MV-4-11 (cell line): ENCODE measurements at places on chromosomes 12 and 14.

GRCh38 chr14:95037273-95037672 lies 120.1 kb downstream of the DICER1 start:
- DNase-seq, result no peak

- peak; percentile 41 for DNase-seq
Observed at GRCh38 chr12:14408208-14408607, 42.7 kb downstream of the ATF7IP start.

DNA sequence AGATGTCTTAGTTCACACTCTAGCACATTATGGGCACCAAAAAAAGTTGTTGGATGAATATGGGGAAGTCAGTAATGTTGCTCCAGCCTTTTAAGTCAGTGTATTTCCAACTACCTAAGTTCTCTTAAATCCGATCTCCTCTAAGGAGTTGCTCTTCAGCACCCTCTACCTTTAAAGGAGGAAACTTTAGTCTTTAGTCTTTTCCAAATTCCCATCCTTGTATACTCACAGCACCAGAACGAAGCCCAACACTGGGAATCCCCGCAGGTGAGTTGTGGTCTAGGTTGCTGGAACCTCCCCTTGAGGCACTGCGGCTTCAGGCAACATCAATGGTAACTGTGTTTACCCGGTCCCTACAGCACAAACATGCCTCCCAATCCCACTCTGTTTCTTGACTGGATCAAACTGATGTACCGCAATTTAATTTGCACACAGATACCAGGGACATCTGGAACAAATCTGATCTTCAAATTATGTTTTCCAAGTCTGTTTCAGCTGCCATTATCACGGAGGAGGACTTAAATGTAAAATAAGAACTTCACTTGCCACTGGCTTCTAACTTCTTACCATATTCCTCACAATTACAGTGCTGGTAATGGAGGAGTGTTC lies 179.0 kb downstream of the FOXN3 start:
- peak; percentile 30 for DNase-seq

DNA sequence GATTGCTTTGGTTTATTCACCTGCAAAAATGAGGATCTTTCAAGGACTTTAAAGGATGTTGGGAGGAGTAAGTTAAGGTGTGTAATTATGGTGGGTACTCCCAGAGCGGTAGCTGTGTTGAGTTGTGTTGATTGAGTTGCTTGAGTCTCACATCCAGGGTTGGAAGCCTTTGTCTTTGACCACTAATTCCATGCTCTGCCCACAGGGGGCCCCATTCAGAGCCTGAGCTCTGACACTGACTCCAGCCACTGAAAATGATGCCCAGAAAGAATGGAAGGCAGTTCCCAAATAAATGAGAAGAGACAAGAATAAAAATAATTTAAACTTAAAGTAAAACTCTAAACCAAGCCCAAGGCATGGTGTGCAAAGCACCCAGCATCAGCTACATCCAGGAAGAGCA lies 237.4 kb upstream of the PWP1 start:
- no peak for DNase-seq

- DNase-seq, result no peak
Observed at GRCh38 chr12:100463661-100464060, 10.0 kb upstream of the NR1H4 start.

DNA sequence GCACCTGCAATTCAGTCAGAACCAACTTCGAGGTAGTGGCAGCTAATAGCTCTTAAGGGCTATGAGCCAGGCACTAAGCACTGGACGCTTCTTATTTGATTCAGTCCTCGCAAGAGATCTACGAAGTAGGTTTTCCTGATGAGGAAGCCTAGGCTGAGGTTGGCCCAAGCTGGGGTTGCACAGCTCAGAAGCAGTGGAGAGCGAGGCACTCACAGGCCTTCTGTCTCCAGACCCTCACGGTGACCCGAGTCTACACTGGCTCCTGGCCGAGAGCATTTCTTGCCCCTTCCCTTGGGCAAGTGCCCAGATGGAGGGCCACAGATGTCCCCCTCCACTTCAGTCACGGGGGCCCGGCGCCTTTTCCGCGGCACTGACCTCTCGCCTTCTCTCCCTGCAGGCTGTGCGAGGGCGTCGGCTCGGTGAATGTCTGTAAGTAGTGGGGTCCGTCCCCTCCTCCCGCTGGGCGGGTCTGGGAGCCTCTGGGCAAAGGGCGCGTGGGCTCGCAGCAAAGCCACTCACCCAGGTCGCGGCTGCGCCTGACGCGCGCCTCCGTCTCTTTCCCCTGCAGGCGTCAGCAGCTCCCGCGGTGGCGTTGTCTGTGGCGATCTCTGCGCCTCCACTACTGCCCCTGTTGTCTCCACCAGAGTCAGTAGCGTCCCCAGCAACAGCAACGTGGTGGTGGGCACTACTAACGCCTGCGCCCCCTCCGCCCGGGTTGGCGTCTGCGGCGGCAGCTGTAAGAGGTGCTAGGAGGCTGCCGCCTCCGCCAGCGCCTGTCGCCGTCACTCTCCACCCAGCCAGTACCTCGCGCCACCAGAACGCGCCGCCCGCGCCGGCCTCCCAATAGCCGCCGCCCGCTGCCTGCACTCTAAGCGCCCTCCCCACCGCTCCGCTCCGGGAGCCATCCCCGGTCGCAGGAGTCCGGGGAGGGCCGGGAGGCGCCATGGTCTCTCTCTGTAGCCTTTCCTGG lies 13.1 kb downstream of the KRT83 start:
- no peak for DNase-seq

DNA sequence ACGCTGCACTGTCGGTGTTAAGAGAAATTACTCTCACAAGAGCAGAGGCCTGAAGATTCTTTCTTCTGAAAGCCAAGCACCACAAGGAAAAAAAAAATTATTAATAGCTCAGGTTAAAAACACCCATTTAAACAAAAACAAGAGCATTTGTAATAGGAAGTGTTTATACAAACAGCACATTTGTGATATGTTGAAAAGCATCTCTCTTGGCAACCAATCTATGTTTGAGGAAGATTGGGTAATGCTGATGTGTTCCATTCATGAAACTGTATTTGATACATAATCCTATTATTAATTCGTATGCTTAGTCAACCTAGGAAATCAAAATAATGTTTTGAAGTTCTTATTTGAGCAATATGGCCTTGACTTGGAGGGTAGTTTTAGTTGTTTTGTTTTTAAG lies 36.5 kb downstream of the SSPN start:
- no peak for DNase-seq

DNA sequence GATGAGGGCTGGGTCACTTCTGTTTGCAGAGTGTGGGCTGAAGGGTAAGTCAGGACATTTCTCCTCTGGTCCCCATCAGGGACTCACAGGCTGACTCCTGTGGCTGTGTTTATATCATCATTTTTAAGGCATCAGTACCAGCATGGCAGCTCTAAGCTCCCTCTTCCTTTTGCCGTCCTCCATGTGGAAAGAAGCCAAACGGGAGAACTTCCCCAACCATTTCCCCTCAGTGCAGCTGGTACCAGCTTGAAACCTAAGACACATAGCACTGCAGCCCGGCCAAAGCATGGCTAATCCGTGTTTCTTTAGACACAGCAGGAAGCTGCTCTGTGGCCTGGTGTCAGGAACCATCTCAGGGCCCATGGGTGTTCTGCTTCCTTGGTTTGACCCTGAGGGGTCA lies 31.9 kb upstream of the ATP2A2 start:
- DNase-seq, result peak; percentile 51

DNA sequence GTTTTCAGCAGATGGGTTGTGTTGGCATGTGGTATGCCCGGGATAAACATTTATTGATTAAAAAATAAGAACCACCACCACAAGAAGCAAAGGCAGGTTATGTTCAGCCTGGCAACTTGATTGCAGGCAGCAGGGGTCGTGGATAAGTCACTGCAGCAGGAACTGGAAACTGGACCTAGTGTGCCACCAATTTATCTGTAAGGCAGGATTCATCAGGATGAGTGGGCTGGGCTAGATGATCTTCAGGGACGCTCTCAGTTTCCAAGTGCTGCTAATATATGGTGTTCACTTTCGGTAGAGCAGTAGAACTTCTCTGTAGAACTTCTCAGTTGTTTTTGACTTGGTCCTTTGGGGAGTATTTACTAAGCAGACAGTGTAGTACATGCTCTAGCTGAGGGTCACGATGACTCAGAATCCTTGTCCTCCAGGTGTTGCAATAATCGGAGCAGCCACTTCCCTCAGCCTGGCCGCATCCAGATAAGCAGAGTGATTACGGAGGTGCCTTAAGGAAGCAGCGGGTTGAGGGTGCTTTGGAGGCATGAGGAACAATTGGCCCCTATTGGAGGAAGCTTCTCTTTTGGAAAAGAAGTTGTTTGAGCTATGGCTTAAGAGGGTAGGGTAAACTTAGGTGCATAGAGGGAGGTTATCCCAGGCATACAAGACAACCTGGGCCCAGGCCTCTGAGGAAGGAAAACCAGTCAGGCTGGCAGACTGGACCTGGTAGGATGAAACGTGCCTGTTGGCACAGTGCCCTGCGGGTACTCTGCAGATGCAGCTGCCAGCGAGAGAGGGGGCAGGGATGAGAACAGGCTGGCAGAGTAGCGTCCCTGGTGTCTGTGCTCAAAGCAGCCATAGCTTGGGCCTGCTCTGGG lies 104.0 kb downstream of the GPR135 start:
- peak; percentile 92 for DNase-seq

- DNase-seq, result no peak
Observed at GRCh38 chr12:24012528-24012927, 63.1 kb upstream of the SOX5 start.

GRCh38 chr14:63026491-63026890 lies 18.8 kb downstream of the KCNH5 start:
- no peak for DNase-seq

DNA sequence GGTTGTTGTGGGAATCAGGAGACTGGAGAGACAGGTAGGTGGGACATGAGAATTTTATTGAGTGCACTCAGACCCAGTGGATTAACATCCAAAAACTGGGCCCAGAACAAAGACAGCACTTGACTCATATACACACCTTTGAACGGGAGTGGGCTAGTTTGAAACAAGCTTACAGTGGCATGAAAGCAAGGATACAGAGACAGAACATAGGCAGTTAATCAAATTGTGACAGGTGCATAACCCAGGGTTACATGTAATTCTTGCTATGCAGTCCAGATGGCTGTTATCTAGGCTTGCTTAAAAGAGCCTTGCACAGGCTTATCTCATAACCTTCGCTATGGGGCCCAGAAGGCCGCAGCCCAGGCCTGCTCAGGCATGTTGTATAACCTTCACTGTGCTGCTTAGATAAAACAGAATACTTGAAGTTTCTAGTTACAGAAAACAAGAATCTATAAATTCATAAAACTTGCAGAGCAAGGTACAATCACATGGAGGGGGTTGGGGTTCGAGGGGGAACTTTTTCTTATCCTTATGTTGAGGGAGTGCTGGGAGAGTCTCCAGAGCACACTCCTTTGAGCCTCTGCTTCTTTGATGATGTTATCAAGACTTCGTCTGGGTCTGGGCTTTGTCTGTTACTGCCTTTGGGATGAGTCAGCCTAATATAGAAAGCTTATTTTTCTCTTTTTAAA lies 81.7 kb downstream of the TNFAIP2 start:
- DNase-seq, result no peak

DNA sequence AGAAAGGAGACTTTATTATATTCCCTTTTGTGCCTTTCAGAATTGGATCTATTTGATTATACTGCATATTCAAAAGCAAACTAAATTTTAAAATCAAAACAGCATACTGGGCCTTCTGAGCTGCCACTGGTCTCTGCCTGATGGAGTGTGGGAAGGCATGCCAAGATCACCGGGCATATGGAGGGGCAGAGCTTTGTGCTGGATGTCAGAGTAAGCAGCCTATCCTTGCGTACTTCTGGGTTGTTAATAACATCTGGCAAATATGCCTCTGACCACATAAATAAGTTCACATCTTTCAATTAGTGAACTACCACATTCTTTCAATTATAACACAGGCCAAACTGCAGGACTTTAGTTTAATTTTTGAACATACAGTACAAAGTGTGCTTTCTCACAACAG lies 18.3 kb downstream of the MLH3 start:
- no peak for DNase-seq

DNA sequence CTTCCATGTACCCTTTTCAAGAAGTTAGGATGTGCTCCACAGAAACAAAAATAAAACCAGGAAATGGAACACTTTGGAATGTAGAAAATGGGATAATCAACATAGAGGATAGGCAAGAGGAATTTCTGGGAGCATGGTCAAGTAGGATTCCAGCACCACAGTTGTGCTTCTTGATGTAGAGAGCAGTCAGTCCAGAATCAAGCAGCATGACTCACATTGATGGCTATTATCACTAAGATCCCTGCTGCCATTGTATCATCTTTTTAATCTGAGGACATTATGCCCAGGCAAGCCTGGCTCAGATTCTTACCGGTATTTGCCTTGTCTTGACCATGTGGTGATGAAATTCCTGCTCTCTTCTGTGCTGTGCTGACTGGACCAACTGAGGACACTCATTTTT lies 5.7 kb downstream of the ETFRF1 start:
- DNase-seq, result no peak

DNA sequence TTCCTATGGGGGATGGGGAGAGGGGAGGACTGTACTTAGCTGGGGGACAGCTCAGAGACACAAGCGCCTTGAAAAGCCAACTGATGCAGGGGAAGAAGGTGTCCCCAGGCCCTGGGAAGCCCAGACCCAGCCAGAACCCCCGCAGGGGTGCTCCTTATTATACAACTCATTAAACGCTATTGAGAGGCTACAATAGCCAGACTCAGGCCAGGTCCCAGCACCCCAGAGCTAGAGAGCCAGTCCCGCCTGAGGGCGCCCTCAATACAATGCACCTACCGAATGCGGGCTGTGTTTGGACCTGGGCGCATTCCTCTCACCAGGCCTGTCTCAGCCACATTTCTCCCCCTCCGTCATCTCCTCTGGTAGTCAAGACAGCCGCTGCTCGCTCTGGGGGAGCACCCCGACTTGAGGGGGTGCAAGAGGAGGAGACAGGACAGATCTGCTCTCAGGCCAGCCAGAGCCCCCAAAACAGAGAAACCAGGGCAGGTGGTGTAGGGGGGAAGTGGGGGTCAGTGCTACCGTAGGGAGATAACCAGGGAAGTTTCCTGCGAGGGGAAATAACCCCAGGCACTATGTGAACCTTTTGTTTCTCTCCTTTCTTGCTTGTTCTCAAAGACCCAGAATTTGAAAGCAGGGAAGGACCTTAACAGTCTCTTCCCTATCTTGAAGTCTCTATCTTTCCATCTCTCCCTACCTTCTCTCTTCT lies 6.1 kb upstream of the ASIC1 start:
- DNase-seq, result no peak

- DNase-seq, result no peak
Observed at GRCh38 chr14:100823413-100824080, 2.4 kb upstream of the MEG3 start.

DNA sequence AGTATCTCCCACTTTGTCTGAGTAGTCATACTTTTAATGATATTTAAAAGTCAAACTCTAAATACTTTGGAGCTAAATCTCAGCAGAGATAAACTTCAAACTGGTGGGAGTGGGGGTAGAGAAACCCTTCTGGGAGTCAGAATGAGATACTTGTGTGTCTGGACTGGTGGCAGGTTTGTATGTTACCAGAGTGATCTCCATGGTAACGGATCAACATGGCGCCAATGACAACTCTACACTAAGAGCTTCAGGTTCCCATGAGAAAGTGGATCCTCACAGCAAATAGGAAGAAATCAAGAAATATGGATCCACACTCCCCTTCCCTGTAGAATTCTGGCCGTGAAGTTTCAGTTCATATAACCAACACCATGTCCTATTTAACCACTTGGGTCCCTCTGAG lies 121.9 kb downstream of the ETV6 start:
- DNase-seq, result no peak
